ENCODE measurements at places on chromosomes 2 and 18.

DNA sequence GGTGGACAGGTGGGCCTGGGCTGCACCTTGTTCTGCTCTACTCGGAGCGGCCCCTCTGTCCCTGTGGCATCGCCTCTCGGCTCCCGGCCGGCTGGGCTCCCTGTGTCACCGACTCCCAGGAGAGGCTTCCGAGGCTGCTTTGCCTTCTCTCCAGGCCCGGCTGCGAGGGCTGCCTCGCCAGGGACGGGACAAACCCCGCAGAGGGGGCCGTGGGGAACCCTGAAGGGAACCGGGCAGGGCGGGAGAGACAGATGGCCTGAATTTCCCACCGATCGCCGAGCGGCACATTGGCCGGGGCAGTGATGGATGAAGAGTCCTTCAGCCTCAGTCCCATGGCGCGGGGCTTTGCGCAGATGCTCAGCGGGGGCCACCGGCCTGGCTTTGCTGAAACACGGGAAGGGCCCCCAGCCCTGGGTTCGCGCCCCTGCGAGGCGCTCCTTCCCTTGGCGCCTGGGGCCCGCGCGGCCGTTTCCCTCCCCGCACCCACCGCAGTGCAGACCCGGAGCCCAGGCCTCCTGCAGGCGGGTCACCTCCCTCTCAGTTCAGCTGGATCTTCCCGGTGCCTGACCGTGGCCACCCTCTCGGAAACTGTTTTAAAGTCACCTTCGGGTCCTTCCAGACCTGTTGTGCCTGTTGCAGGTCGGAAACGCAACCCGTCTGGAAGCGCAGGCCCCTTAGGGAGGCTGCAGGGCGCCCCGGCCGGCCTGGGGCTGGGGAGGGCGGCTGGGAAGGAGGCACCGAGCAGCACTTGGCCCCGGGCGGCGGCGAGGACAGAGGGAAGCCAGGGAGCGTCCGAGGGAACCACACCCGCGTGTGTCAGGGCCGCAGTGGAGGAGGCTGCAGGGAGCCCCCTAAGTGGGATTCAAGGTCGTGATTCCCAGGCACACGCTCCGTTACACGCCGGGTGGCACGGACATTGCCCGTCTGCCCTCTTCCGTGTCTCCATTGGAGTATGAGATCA is 341.9 kb upstream of the SALL3 start:
- no peak for DNase-seq

GRCh38 chr2:1892529-1893250 is 148.4 kb upstream of the PXDN start:
- DNase-seq, result no peak

DNA sequence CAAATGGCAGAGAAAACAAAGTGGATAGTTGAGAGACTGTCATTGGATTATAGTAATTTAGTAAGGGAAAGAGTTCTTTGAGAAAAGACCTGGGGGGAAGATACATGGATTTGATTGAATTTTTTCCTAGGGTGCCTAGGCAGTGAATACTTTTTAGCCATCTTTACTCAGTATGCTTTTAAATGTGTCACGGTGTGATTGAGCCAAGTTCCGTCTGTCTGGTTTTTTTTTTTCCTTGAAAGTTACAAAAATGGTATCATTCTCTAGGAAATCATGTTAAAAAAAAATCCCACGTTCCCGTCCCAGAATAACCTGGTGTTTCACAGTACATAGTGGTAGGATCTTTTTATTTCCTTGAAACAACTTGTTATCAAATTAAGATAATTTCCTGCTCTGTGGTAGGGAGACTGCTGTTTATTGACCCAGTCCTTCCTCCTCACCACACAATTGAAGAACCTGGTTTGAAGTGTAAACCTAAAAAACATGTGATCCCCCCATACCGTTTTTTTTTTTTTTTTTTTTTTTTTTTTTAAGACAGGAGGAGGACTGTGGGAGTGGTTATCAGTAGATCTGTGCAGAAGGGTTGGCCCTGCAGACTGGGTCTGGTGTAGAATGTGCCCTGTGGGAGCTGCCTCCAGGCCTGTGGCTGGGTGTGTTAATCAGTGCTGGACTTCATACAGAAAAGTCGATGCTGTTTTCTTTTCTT is 55.1 kb downstream of the DGKD start:
- no peak for DNase-seq

DNA sequence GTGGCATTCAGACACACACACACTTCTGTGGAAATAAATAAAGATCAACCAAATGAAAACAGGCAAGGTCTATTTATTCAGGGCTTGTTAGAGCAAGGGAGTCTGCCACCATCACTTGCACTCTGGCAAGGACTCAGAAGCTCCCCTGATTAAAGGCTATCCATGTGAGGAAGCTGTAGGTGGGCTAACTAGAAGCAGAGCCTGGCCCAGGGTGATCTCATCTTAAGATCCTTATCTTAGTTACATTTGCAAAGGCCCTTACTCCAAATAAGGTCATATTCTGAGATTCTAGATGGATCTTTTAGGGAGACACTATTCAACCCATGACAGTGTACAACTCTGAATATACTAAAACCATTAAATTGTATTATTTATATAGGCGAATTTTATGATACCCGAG is 190.0 kb upstream of the SRD5A2 start:
- DNase-seq, result no peak

DNA sequence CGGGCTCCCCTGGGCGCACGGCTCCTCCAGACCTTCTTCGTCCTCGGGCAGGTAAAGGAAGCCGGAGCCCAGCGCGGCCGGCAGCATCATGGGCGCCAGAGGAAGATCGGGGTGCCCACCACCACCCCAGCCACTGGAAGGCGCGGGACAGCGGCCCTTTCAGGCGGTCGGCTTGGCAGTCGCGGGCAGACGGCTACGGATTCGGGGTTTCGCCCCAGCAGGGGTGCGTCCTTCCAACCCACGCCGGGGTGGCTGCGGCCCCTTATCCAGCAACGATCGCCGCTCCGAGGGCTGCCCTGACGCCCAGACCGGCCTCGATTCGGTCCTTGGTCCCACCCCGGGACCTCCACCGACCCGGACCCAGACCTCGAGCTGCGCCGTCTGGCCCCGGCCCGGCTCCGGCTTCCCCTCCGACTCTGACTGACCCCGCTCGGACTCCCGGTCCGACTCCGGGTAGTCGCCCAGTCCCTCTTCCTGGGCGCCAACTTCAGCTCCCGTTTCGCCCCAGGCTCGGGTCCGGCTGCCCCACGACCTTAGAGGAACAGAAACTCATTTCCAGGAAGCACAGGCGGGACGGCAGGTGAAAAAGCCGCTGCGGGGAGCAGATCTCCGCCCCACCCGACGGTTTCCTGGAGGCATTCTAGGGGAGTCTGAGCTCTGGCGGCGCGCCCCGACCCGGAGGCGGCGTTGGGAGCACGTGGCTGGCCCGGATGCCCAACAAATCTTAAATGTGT is 30.2 kb upstream of the SSB start:
- no peak for DNase-seq

DNA sequence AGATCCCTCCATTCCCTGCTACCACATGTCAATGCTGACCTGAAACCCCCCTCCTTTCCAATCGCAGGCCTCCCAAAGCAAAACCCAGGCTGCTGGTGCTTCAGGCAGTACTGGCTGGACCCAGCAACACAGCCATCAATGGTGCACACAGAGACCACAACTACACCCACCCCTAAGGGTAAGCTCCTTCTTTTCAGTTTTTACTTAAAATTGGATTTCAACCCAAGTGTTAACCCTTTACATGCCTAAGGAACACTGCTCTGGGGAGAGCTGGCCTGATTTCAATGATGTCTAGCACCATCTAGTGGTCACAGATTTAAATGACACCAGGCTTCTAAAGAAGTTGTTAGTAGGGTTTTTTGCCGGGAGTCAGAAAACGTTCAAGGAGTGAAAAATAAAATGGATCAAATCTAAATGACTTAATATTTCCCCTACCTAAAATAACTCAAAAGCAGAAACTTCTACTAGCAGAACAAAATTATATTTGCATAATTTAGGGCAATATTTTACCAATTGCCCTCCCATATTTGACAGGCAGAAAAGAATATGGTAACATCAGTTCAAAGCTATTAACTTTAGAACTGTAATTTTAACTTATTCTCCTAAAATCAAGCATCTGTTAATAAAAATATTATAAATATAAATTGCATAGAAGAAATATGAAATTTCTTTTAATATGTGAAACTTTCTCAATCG is 24.6 kb downstream of the FECH start:
- no peak for DNase-seq

DNA sequence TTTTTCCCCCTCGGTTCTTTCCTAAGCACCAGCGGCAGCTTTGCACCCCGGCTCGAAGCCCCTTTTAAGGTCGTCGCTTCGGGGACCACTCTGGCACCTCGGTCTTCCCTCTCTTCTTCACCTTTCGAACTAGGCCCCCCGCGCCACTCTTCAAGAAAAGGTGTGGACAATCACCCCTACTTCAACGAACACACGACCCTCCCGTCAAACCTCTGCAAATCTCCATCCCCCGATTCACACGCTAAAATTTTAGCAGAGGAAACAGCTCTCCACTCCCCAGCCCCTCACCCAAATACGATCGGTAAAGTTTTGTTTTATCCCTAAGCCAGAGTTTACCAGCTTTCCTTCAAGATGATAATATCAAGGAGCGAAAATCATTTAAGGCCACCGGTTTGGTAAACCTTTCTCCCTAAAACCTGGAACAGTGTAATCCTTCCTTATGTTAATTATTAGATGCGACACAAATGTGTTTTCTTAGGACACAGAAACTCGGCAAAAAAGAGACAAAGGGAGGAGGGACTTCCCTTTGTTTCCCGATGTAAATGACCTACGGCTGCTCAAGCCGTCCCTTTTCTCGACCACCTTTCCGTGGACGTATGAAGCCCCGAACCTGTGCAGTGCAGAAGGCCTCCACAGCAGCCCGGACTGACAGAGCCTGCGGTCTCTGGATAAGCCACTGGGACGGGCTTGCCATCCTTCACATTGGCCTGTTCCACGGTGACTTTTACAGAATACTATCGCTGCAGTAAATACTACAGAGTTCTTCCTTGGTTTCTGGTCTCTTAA is 85.2 kb downstream of the RBMS1 start:
- no peak for DNase-seq

- no peak for DNase-seq
Observed at GRCh38 chr2:127226132-127226519, 6.0 kb upstream of the CYP27C1 start.

DNA sequence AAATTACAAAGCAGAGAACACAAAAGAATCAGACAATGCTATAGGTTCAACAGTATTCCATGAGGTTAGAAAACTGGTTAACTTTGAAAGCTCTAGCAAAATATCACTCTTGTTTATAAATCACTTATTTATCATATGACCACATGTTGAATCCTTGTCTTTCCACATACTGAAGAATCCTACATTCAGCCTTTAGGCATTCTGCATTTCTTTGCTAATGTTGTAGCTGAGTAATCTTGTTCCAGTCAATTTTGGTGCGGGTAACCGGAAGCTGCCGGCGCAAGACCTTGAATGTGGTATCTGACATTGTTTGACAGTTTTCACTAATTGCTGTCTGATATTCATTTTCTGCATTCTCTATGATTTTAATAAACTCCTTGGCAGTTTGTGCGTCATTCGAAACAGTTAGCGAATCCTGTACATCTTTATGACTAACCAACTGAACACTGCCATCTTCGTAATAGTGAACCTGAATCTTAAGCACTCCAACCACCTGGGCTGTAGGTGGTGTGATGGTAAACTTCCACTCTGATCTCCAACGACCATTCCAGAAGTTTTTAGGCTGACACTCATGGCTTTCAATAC is 154.1 kb downstream of the BAZ2B start:
- no peak for DNase-seq

GRCh38 chr2:215983581-215984351 is 29.6 kb downstream of the MREG start:
- no peak for DNase-seq

DNA sequence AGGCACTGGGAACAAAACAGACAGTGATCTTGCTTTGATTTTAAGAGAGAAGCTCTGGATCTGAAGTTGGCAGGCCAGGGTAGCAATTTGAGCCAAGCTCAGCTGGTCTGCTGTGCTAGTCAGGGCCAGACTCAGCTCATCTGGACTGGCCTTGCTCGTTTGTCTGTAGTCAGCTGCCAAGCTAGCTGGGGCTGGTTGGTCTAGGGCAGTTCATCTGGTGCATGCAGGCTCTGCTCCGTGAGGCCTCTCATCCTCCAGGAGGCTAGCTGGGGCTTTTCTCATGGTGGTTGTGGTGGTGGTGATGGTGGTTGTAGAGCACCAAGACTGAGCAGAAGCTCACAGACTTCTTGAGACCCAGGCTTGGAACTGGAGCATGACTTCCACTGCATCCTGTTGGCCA is 10.3 kb downstream of the FBLN7 start:
- no peak for DNase-seq

GRCh38 chr2:65050931-65051330 is 5.3 kb upstream of the CEP68 start:
- no peak for DNase-seq

DNA sequence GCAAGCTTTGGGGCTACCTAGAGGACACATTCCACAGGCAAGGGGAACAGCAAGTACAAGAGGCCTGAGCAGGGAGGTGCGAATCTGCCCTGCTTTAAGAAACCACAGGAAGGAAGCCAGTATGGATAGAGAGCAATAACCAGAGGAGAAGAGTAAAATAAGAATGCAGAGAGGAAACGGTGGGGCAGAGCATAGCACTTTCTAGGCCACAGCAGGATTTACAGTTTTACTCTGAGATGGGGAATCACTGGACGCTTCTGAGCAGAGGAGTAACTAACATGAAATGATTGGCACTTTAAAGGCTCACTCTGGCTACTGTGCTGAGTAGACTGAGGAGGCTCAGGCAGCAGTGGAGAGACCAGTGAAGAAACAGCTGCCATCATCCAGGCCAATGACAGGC is 23.8 kb downstream of the AAK1 start:
- no peak for DNase-seq

GRCh38 chr18:49460976-49461601 is 644 bp upstream of the DYM start:
- DNase-seq, result no peak

DNA sequence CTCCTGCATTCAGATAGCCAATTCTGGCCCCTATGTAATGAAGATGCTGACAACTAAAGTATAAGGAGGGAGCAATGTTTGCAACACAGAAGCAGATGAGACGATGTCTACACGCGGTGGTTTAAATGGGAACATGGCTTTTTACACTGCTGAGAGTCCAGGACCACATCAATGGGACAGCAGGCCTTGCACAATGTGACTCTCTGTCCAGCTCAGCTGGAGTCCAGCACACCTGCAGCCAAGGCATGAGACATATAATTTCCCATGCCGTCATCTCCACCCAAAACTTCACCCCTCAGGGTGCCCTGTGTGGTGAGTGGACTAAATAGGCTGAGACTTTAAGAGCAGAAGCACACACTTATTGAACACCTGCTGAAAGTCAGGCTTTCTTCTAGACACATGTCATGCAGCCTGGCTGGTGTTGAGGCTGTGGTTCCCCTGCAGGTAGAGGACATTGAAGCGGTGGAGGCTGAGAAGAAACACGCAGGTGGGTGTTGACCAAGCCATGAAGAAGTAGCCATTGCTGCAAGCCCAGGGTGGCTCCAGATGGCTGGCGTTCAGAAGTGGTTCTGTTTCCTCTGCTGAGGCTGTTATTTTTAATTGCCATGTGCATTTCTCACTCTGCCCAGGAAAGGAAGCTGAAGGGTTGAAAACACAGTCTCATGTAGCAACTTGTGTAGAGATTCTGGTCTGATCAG is 345.6 kb downstream of the MYCN start:
- no peak for DNase-seq

All from stimulated activated CD4-positive, alpha-beta T cell treated with anti-CD3 and anti-CD28 coated beads, Interleukin-1b, Interleukin-23, amount 100 ng/mL, for 1 hour (primary cell).